ENCODE measurements at places on chromosomes 3 and 15.

- no peak for DNase-seq
Observed at GRCh38 chr3:157135671-157136396, 24.1 kb downstream of the CCNL1 start.

DNA sequence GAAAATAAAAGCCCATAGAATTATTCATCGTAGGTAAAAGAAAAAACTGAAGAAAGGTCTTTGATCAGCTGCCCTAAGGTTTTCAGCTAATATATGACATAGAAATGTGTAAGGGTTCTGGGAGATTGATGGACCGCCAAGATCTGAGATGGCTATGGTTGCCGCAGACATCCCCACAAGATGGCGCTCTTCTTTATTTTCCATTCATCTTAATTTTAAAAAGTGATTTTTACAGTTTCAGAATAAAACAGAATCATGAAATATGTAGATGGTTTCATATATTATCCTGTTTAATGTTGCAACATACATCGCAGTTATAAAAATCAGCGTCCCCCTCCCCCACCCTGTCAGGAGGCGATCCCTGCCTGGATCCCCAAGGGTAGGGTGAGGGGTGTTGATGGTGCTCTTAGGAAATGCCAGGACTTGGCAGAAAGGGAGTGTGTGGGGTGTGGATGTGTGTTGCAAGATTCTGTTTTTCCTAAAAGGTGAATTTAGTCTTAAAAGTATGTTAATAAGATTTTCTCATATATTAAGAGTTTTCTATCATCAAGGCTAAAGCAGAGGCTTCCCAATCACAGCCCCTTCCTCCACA lies 68.8 kb downstream of the ANXA2 start:
- no peak for DNase-seq

GRCh38 chr15:94026458-94027304 lies 204.7 kb upstream of the MCTP2 start:
- no peak for DNase-seq

DNA sequence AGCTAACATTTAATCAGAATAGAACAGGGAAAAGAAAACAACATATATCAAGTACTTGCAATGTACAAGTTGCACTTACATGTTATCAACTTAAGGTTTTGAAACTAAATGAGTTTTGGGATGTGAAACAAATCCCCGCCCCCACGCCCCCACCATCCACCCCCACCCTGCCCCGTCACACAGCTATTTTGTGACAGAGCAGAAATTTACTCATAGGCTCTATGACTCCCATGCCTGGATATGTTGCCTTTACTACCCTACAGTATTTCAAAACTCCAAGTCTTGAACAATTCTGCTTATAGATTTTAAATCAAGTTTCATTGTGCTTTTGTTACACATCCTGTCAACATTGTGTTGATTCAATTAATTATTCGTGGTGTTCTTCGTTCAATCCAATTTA lies 18.1 kb upstream of the IL1RAP start:
- DNase-seq = no peak

GRCh38 chr3:194536871-194537637 lies 50.3 kb upstream of the ATP13A3 start:
- no peak for DNase-seq

GRCh38 chr3:184952671-184953070 lies 140.7 kb downstream of the VPS8 start:
- DNase-seq = no peak

GRCh38 chr3:52428151-52429005 lies 16.5 kb downstream of the SEMA3G start:
- DNase-seq = peak; percentile 65

GRCh38 chr3:178901204-178901603 lies 170.4 kb downstream of the ZMAT3 start:
- DNase-seq = no peak

- no peak for DNase-seq
Observed at GRCh38 chr3:51622413-51622812, 48.6 kb upstream of the TEX264 start.

DNA sequence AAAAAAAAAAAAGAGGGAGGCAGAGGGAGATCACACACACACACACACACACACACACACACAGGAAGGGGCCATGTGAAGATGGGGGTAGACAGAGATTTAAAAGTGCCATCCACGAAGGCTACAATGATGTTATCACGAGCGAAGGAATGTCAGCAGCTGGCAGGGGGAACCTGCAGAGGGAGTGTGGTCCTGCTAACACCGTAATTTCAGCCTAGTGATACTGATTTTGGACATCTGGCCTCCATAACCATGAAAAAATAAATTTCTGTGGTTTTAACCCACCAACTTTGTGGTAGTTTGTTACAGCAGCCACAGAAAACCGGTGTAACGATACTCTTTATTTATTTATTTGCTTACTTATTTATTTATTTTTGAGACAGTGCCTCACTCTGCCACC lies 76.0 kb downstream of the TMCO5A start:
- no peak for DNase-seq

- DNase-seq = no peak
Observed at GRCh38 chr3:187212705-187213104, 15.4 kb downstream of the RTP1 start.

DNA sequence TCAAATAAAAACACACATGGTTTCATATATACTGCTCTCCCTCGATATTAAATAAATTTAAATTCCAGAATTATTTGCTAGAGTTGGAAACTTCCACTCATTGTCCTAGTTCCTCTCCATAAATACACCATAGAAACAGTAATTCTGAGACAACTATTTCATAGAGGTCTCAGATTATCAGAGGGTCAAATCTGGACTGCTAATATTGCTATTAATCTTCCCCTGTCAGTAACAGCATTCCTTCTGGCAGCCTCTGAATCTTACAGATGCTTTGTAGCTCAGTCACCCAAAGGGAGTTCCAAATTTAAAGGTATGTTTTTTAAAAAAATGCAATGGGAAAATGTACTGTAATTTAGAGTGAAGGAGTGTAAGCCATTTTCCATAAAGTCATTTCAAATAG lies 428.8 kb downstream of the PYDC2 start:
- no peak for DNase-seq

DNA sequence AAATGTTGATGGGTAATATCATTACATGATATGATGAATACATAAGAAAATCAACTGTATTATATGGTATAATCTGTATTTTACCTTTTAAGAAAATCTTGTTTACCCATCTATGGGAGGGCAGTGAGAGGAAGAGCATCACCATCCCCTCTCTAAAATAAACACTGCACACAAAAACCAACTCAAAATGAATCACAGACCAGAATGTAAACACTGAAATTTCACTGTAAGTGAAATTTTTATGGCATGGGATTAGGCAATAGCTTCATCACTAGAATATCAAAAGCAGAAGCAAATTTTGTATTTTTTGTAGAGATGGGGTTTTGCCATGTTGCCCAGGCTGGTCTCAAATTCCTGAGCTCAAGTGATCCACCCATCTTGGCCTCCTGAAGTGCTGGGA lies 26.2 kb downstream of the IFT80 start:
- no peak for DNase-seq

- no peak for DNase-seq
Observed at GRCh38 chr15:39748276-39748675, 34.4 kb downstream of the FSIP1 start.

GRCh38 chr3:195715134-195715533 lies 5.6 kb upstream of the MUC20 start:
- DNase-seq = no peak

GRCh38 chr3:41241800-41242571 lies 42.7 kb downstream of the CTNNB1 start:
- no peak for DNase-seq

DNA sequence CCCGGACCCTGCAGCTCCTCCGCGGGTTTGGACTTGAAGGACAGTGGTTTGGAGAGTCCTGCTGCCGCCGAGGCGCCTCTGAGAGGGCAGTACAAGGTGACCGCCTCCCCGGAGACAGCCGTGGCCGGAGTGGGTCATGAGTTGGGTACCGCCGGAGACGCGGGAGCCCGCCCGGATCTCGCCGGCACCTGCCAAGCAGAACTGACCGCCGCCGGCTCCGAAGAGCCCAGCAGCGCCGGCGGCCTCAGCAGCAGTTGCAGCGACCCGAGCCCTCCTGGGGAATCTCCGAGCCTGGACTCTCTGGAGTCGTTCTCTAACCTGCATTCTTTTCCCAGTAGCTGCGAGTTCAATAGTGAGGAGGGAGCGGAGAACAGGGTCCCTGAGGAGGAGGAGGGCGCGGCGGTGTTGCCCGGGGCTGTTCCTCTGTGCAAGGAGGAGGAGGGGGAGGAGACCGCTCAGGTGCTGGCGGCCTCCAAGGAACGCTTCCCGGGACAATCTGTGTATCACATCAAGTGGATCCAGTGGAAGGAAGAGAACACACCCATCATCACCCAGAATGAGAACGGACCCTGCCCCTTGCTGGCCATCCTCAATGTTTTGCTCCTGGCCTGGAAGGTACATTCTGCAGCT lies 634 bp downstream of the MINDY2 start:
- no peak for DNase-seq

GRCh38 chr3:195522254-195523023 lies 20.7 kb downstream of the PPP1R2 start:
- DNase-seq = no peak

DNA sequence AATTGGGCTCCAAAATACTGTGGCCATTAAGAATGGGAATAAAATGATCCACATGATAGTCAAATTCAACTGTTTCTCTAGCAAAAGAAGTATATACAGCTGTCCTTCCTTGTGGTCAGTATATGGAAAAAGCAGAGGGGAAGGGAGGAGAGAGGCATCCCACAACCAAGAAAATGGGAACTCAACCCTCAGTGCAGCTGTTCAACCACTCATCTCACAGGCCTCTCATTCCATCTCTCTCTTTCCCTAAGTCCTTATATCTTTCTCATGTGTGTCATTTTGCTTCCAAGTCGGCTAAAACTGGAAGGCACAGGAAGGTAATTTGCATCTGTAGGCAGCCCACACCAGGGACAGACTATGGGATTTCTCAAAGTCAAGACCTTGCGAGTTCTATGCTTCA lies 27.5 kb downstream of the AVEN start:
- DNase-seq = no peak

- no peak for DNase-seq
Observed at GRCh38 chr3:43797794-43798193, 107.1 kb downstream of the ABHD5 start.

GRCh38 chr3:151062611-151063010 lies 22.9 kb upstream of the MED12L start:
- DNase-seq = no peak

DNA sequence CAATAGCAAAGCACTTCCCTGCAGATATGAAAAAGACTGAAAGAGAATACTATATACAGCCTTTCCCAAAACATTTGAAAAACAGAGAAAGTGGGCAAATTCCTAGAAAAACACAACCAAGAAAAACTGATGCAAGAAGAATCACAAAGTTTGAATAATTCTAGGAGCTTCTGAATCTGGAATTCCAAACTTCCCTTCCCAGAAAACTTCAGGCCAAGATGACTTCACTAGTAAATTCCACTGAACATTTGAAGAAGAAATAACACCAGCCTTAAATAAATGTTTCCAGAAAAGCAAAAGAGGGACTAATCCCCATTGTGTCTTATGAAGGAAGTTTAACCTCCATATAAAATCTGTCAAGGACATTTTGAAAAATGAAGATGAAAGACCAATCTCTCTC lies 15.8 kb upstream of the NSMCE3 start:
- DNase-seq = no peak

DNA sequence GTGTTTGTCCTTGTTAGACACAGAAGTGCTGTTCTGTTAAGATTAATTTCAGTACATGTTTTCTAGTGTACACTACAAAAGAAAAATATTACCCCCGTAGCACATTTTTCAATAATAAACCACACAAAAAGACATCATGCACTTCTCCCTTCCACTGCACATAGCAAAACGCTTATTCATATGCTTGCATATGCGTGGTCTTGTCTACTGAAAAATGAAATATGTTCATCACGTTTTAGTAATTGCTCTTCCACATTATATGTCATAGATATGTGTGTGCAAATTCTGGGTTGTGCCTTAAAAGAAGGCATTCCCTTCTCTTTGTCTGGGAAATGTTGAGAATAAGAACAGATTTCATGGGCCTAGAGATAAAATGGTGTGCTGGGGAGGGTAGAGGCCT lies 353.9 kb downstream of the NSUN3 start:
- DNase-seq = no peak

Measured in pulmonary artery endothelial cell (primary cell).